Dermis blood vessel endothelial cell (primary cell): ENCODE measurements at places on chromosomes 12 and 14.

- no peak for DNase-seq
Observed at GRCh38 chr12:58272461-58272860, 331.1 kb downstream of the ATP23 start.

DNA sequence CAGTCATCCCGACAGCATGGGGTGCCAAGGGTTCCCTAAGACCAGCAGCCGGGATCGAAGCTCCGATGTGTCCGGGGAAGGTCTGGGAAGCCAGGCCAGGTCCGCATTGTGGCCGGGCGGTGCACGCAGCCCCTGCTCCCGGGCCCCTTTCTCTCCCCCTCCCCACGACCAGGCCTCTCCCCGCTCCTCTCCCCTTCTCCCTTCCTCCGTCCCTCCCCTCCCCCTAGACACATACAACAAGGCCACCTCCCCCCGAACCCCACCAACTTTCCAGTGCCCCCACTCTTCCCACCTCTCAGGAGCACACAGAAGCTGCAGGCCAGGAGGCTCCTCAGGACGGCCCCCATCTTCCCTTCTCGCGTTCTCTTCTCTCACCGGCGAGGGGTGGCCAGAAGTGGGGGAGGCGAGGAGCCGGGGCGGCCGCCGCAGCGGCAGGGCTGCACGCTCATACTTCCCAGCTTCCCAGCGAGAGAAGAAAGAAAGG, 413 bp downstream of the LRP6 start:
- no peak for DNase-seq

DNA sequence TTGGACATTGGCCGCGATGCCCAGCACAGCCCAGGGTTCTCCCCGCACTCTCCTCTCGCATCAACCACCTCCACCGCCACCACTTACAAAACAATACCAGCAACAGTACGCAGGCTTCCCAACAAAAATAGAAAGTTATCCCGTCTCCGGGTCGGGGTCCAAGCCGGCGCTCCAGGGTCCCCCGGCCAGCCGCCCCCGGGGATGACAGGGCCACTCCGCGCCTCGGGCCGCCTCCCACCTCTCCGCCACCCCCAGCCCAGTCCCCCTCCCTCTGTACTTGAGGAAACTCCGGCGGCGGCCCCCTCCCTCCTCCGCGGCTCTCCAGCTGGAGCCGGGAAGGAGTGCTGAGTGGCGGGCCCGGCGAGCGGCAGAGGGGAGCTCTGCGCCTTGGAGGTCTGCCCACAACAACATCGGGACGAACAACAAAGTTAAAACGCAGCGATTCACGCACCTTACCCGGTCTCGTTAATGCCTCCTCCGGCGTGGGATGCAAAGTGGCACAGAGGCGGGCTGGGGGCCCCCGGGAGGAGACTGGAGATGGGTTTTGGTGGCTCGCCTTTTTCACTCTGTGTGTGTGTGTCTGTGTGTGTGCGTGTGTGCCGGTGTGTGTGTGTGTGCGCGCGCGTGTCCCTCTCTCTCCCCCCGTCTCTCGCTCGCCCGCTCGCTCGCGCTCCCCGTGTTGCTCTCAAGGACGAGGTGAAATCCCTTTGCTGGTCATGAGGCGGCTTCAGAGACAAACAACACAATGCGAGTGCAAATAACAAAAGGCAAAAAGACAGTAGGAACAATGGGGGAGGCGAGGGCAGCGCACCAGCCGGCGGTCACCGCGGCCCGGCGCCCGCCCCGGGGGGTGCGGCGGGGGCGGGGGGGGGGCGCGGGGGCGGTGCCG, 386.8 kb downstream of the BCAT1 start:
- peak; percentile 47 for DNase-seq

- peak; percentile 98 for DNase-seq
Observed at GRCh38 chr12:96219700-96220206, 25.6 kb downstream of the ELK3 start.

GRCh38 chr12:9244894-9245293, 36.7 kb upstream of the PZP start:
- DNase-seq = peak; percentile 4
